ENCODE measurements at places on chromosomes 5 and 9. TPM values are rescaled to one million over a fixed set of nuclear protein-coding genes. Genes with fewer than 3 reads are reported as not detected.

DNA sequence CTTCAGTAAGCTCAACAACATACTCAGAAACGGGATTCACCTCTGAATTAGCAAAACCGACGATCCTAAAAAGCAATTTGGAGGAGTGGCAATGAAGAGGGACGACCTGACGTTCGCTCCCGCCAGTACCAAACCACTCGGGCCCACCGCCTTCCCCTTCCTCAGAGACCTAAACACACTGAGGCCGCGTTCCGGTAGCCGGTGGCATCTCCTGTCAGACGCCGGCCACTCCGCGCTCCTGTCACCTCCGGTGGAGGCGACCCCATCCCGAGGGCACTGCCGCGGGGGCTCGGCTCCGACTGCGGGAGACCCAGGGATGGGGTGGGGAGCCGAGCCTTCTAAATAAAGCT lies 617 bp downstream of the PPP6C start:
- no peak for DNase-seq

DNA sequence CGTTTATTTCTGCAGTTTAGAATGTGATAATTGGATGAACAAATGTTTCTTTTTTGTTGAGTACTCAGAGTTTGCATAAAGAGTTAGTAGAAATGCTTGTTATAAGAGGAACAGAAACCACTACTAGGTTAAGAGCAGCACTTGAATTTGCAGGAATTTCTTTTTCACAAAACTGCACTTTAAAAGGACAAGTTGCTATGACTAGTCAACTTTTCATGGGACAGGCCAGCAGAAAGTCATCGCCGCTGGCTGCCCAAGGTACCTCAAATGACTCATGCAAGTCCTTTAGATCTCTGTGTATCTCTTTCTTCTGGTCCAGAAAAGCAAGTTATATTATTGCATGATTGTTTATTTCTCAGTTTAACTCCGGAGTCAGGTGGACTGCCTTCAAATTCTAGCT lies 97.3 kb upstream of the HMHB1 start:
- DNase-seq: no peak

DNA sequence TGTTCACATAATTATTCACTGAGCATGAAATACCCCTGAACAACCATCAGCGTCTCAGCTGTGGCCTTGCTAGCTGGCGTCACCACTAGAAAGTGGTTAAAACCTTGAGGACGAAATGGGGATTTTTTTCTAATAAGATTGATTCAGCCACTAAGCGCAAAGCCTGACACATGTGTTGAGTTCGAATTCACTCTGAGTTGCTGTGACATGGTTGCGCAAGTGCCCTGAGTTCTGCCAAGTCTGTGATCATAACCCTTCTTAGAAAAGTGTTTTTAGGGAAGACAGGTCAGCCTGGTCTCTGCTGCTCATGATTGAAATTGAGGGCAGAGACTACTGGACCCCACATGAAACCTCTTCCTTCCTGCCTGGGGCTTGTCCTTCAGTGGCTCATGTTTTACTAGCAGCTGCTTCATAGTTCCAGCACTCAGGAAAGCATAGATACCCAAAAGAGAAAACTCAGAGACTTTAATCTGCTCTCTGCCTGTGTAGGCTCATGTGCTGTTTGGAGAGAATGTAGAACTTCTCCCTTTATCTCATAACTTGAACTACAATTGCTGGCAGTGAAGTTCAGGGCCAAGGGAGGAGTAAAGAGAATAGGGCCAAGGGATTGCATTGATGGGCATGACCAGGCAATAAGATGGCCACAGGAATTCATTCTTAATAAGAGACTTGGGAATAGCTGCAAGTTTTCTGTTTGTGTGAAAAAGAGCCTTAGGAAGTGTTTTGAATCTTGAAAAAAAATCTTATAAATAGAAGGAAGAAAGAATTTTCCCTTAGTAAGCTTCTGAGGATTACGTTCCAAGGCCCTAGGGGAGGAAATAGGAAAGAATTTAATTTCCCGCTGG lies 66.8 kb upstream of the CXCL14 start:
- no peak for DNase-seq

The CCL28 gene
- polyA plus RNA-seq: 3.2 TPM

- DNase-seq: no peak
These were observed 32.0 kb downstream of the SLC46A2 start for GRCh38 chr9:112858625-112859147.
